GM12891 (cell line): ENCODE measurements at places on chromosomes 12 and 14.
A peak's percentile ranks its signal among the peaks of the same experiment; 100 is the strongest.

- DNase-seq, result no peak
Observed at GRCh38 chr12:39393890-39394289, 49.0 kb downstream of the KIF21A start.

DNA sequence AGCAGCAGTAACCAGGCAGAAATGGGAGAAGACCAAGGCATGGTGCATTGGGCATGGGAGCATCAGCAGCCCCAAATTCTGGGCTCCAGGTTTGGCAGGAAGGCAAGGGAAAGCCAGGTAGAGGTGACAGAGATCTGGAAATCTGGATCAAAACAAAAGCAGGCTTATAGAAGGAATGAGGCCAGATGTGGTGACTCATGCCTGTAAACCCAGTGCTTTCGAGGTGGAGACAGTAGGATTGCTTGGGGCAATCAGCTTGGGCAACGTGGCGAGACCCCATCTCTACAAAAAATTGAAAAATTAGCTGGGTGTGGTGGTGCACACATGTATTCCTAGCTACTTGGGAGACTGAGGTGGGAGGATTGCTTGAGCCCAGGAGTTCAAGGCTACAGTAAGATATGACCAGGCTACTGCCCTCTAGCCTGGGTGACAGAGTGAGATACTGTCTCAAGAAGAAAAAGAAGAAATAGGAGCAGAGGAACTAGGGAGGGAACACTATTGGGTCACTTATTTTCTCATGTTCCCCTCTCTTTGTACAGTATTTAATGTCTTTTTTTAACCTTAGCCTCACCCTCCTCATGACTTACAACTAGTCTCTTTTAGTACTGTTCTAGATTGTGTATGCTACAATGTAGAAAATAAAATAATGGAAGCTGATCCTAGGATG, 25.1 kb downstream of the SLC4A8 start:
- no peak for DNase-seq

GRCh38 chr12:48779869-48780268, 9.0 kb downstream of the ADCY6 start:
- no peak for DNase-seq

DNA sequence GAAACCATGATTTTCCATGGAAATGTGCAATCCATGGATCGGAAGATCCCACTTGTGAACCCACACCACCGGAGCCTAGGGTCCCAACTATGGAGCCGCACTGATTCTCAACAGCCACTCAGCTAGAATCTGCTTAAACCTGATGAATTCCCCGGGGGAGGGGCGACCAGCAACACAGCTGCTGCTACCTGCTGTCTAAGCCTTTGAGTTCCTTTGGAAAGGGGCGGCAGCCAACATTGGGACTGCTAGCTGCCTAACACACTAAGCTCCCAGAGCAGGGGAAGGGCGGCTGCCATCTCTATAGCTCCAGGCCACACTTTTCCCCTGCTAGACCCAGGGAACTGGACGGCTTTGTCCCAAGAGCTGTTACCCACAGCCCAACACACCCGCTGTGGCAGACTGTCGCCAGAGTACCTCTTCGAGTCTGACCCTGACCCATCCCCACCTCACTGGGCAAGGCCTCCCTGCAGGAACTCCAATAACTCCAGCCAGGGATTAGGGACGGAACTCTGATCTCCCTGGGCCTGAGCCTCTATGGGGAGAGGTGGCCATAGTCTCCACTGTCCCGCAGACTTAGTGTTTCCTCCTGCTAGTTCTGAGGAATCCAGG, 205.8 kb upstream of the SLC16A7 start:
- no peak for DNase-seq

DNA sequence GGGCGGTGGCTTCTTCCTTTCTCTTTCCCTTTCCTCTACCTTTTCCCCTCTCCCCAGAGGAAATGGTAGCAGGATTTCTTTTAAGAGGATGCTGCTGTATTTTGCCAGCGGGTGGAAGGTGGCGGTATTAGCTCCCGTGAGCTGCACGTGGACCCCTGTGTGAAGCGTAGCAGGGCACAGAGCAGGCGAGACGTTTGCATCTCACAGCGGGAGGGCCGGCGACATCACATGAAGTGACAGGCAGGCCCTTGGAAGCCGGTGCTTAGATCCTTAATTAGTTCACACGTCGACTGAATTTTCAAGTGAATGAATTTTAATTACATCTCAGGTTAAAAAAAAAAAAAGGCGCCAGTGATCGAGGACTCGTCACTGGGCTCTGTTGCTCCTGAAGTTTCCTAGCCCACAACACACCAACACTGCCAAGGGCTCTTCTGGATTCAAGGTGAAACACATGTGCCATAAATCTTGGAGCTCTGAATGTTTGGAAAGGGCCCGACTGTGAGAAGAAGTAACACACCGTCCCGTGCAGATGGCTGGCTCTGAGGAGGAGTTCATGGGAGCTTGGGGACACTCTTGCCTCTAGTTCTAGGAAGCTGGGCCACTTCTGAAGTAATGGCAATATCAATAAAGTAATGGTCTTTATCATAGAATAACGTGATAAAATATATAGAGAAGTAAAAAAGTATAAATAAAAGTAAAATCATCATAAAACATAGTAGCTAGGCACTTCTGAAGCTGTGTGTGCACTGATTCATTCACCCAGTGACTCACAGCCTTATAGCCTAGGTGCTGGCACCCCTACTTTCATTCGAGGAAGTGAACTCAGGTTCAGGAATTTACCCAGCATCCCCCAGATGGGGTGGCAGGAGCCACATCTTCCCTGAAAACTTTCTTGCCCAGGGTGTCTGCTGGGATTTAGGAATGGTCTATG, 75.3 kb downstream of the AACS start:
- no peak for DNase-seq

DNA sequence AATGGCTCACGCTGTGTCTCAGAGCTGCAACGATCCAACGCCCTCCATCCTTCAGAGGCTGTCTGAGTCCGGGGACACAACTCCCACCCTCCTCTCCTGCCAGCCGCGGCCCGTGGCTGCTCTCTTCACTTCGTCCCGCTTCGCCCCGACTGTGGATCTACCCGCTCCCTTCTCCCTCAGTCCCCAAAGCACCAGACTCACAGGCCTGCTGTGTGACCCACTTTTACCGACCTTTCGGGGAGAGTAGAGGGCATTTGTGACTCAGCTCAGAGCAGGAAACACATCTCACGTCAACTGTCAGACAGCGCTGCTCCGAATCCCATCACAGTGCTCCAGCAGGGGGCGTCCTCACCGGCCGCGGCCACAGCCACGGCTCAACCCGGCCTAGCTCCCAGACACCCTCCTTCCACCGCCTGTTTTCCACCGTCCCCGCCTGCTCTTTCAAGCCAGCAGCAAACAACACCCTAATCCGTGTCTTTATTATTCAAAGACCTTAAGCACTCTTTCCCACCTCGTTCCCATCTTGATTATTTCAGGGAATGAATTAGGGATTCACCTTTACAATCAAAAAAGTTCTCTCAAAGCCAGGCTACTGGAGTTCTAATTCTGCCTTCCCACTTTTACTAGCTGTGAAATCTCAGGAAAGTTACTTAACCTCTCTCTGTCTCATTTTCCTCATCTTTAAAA, 5.0 kb upstream of the AQP2 start:
- DNase-seq, result peak; percentile 84

- DNase-seq, result no peak
Observed at GRCh38 chr14:101372894-101373620, 188.2 kb upstream of the DIO3 start.

- no peak for DNase-seq
Observed at GRCh38 chr12:64099397-64099796, 122.7 kb downstream of the KICS2 start.

DNA sequence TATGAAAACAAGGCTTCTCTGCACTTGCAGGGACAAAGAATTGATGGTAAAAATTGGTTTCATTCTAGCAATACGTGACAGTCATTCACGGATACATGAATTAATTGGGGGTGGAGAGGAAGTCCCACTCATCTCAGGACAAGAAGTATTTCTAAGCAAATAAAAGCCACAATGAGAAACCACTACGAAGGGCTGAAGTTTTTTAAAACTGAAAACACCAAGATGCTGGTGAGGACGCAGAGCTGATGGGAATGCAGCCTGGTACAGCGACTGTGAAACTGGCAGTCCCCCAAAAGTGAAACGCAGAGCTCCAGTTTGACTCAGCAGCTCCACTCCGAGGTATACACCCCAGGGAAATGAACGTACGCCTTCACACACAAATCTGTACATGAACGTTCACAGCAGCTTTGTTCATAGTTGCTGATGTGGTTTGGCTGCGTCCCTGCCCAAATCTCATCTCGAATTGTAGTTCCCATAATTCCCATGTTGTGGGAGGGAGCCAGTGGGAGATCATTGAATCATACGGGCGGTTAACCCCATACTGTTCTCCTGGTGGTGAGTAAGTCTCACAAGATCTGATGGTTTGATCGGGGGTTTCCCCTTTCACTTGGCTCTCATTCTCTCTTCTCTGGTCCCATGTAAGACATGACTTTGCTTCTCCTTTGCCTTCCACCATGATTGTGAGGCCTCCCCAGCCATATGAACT, 89.0 kb downstream of the SCARB1 start:
- peak; percentile 53 for DNase-seq

- DNase-seq, result no peak
Observed at GRCh38 chr12:99049774-99050173, 404.7 kb downstream of the APAF1 start.

- DNase-seq, result no peak
Observed at GRCh38 chr12:120466560-120467315, 2.8 kb downstream of the SRSF9 start.

GRCh38 chr12:47223848-47224213, 144.1 kb upstream of the AMIGO2 start:
- DNase-seq, result no peak

- no peak for DNase-seq
Observed at GRCh38 chr12:107264667-107265066, 171.3 kb upstream of the CRY1 start.

- no peak for DNase-seq
Observed at GRCh38 chr14:94382099-94382715, 6.2 kb downstream of the SERPINA1 start.

DNA sequence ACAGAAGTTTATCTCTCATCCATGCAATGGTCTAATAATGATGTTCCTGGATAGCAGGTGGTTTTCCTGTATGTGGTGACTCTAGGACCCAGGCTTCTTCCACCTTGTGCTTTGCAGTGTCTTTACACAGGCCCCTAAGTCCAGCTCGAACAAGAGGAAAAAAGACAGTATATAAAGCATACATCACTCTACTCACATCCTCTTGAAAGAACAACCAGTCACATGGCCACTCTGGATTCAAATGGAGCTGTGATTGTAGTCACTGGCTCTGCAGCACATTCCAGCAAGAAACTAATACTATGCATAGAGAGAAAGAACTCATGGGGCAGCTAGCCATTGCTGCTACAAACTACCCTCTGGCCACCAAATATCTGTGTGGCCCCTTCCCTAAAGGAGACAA, 11.5 kb upstream of the E2F7 start:
- DNase-seq, result no peak

DNA sequence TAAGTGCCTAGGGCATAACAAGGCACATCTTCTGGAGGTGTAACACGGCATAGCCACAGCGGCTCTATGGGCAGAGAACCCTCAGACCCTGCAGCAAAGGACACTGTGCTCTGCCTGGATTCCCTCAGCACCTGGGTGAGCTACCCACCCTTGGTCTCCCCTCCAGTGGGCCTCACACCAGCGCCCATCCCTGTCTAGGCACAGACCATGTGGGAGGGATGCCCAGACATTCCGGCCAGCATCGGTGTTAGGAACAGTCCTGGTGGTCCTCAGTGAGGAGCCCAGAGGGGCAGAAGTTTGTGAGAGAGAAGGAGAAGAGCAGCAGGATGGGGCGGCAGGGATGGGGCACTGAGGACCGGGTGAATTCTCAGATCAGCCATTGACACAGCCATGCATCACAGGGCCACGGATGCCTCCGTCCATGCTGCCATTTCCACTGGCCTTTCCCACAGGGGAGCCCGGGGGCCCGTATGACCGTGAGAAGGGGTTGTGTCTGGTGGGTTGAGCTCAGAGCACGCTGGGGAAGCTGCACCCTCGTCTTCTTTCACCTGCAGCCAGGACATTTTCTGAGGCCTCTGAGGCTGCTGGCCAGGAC, 282.7 kb upstream of the SFSWAP start:
- DNase-seq, result no peak

DNA sequence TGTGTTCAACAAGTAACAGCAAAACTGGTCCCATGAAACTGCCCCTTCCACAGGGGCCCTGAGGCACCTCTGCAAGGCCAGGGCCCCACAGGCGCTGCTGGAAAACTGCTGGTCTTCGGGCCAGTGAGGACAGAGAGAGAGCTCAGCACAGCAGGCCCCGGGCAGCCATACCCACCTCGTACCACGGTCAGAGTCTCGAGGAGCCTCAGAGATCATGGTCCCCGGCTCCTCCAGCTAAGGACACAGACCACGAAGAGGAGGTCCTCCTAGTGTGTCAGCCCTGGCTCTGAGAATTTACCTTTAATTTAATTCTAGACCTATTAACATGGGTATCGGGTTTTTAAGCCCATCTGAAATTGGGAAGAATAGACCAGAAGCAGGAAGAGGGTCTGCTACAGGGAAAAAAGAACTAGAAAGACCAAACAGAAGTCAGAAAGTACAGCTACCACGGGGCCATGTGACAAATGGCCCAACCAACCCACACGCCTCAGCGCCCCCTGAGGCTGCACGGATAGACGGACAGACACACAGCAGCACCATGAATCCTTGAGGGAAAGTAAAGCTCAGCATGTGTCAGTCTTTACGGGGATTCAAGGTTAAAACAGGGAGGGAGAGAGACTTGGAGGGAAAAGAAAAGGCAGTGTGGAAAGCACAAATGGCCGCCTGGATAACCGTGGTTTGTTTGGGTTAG, 22.9 kb downstream of the ANKRD9 start:
- DNase-seq, result no peak

DNA sequence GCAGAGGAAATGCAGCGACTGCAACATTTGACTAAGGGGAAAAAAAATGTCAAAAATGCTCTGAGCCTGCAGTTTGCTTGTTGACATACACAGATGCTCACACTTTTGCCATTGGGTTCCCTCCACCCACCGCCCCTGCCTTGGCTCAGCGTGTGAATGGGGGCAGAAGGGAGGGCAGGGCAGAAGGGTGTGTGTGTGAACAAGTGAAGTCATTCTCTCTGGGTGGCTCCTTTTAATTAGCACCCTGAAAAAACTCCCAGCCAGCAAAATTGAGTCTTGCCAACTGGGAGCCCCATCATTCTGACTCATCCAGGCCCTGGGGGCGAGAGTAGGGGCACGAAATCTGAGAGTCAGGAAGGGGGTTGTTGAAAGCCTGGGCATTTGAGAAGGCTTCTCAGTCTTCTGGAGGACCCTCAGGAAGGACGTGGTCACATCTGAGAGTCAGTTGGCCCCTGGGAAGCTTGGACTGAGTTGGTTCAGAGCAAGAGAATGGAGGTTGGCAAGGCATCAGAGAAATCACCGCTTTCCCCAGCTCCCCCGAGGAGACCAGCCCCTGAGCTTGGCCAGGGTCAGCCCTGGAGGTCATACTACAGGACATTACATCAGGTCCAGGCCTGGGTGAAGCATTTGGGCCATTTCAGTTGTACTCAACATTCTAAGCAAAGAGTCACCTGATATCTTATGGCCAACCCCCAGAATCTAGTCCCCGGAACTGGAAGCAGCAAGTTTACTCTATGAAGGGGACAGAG, 22.7 kb upstream of the KRT78 start:
- DNase-seq, result no peak

DNA sequence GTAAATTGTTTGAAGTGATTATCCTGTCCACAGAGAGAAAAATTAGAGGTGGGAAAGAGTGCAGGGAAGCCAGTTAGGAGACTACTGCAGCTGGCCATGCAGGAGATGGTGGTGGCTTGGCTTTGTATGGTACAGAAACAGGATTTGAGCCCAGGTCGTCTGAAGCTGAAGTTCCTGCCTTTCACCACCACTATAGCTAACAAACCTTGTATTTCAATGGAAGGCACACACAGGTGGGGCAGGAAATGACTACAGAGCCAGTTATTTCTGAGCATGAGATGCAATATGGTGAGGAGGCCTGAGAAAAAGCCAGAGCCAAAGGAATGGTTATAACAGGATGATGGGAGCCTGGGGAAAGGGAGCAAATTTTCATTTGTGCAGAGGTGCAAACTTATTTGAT, 103.9 kb downstream of the BTG1 start:
- DNase-seq, result no peak
